ENCODE measurements at places on chromosomes 4 and X.

GRCh38 chr4:119136546-119136945 is 914 bp downstream of the MYOZ2 start:
- DNase-seq: peak; percentile 25

- DNase-seq: no peak
Observed at GRCh38 chr4:26807330-26807729, 53.3 kb upstream of the STIM2 start.

GRCh38 chr4:24730256-24731001 is 64.9 kb upstream of the SOD3 start:
- no peak for DNase-seq

GRCh38 chr4:162140051-162140683 is 23.6 kb downstream of the FSTL5 start:
- DNase-seq: no peak

DNA sequence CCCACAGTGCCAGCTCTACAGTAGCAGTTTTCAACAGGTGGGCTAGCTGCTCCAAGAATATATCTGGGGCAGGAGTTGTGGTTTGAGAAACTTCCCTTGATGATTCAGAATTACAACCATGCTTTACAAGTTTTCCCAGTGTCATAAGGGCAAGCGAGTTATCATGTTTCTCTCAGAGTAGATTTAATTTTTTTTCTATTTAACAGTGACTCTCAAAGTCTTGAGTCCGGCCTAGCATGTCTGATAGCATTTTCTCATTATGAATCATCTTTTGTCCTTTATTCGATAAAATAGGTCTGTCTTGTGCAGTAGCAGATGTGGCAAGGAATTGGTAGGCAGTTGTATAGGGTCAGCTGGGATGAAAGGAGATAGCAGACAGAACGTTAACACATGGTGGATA is 62.2 kb upstream of the SPANXD start:
- DNase-seq: no peak

GRCh38 chr4:94559351-94559806 is 107.6 kb downstream of the PDLIM5 start:
- DNase-seq: no peak

GRCh38 chr4:121146530-121146929 is 17.6 kb downstream of the TNIP3 start:
- DNase-seq: no peak

GRCh38 chr4:138573246-138573645 is 331.1 kb upstream of the SLC7A11 start:
- no peak for DNase-seq

GRCh38 chrX:1075741-1076140 is 136.7 kb downstream of the CRLF2 start:
- DNase-seq: no peak

GRCh38 chrX:124530803-124531202 is 184.4 kb downstream of the SH2D1A start:
- DNase-seq: peak; percentile 7

GRCh38 chr4:48153791-48154550 is 19.9 kb upstream of the TXK start:
- DNase-seq: no peak

GRCh38 chr4:38160487-38161207 is 200.4 kb downstream of the PTTG2 start:
- no peak for DNase-seq
